ENCODE measurements at places on chromosomes 1 and 21.

DNA sequence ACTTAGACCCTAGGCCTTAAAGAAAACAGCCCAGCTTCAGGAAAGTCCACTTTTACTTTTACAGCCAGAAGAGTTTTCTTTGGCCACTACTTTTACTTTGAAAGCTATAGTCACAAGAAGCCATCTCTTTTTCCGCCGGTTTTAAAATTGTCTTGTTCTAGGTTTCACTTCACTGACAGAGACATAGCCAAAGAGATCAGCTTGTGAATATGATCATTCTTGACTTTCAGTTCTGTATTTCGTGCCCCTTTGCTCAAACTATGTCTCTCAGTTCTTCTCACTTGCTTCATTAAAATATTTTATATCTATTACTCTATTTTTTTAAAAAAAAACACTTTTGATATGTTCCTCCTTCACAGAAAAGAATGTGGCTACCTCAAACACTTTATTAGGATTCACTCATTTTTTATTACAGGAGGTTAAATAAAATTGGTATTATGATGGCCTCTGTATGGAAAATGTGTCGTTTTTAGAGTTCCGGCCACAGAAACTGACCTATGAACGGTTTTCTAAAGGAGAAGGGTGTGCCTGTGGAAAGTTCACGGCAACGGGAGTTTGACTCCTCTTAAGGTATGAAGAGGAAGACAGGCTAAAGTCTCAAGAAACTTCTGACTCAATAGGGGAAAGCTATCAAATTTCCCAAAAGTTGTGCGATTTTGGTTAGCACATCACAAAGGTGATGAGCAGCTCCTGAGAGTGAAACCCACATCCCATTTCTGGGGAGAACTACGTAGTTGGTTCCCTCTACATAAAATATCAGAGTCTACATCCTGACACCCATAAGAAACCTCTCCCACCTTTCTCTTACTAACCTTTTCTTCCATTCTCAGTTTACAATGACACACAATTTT lies 1.2 kb downstream of the MCOLN2 start:
- peak; percentile 72 for DNase-seq

DNA sequence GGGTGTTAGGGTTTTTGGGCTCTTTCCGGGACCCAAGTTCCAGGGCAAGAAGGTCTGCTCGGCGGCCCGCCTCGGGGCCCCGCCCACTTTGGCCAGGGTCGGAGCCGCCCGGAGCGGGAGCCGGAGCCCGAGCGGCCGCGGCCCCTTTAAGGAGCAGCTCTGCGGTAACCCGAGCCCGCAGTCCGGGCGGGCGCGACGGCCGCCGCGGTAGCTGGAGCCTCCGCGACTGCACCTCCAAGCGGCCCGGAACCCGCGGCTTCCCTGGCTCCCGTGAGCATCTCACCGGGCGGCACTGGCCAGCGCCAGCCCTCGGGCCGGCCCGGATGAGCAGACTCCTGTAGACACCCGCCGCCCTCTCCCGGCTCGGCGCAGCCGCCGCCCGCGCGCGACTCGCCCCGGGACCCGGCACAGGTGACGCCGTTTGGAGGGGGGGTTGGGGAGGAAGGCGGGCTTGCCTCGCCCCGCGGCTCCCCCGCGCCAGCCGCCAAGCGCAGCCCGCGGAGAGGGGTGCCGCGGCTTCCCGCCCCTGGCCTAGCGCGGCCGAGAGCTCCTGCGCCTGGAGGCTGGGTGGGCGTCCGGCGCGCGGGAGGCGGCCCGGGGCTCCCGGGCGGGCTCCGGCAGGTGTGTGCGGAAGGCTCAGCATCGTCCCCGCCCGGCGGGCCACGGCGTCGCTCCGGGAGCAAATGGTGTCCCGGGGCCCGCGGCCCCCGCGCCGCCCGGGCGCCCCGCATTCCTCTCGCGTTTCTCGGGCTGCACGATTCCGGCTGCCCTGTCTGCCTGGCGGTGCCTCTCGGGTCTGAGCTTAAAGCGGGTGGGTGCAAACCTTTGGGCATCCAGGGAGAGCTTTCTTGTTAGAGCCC lies at the start of gene TLCD4:
Gene TLCD4, plus strand, starts transcription at position 149 of the 860 bp plus-strand sequence. CDS start 26,547 bp downstream, outside the sequence.
- DNase-seq = peak; percentile 66

DNA sequence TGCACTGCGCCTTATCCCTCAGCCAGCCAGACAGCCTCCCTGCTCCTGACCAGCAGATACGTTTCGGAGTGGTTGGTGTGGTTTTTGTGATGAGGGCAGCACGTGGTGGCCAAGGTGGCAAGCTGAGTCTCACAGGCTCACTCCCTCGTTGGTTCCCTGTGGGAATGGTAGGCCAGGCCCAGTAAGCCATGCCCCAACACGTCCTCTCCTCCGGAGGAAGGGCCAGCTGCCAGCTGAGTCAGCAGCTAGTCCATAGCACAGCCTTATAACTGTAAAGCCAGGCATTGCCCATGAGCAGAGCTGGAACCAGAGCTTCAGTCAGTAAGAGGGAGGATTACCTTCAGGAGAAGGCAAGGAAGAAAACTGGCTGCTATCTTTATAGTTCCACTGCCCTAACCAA lies 29.5 kb downstream of the SZRD1 start:
- DNase-seq = no peak

DNA sequence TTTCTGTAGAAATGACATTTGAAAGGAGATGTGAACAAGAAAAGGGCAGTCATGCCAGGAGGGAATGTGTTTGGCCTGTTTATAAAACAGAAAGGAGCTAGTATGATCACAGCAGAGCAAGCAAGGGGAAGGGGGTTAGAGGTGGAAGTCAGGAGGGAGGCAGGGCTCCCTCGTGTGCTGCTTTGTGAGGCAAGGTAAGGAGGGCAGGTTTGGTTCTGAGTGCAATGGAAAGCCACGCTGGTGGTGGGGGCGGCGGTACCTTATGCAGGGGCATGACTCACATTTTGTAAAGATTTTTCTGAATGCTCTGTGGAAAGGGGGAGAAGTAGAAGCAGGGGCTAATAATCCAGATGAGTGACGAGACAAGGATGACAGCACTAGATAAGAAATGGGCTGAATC lies 197.5 kb upstream of the C8B start:
- no peak for DNase-seq

- DNase-seq = no peak
Observed at GRCh38 chr1:44146536-44147361, 5.3 kb upstream of the KLF18 start.

DNA sequence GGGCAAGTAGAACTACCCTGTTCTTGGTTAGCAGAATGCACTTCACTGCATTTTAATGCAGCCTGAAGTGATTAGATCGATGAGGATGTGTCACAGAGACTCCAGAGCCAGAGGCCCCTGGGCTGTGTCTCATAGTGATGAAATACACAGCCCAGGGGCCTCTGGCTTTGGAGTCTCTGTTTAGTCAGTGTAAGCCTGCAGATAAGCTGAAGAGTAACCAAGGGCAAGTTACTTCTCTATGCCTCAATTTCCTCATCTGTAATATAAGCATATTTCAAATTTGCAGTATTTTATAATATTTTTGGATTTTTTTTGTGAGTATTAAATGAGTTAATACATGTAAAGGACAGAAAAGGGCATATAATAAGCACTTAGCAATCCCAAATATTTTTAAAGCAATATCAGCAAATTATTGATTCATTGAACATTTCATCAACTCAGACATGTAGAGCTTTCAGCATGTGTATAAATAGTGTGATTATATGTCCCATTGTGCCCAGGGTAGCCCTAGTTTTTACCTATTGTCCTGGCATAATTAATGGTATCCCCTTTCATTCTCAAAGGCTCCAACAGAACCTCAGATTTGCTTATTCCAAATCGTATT lies 23.6 kb upstream of the APOBEC4 start:
- no peak for DNase-seq

- no peak for DNase-seq
Observed at GRCh38 chr1:147613506-147613905, 56.8 kb downstream of the ACP6 start.

DNA sequence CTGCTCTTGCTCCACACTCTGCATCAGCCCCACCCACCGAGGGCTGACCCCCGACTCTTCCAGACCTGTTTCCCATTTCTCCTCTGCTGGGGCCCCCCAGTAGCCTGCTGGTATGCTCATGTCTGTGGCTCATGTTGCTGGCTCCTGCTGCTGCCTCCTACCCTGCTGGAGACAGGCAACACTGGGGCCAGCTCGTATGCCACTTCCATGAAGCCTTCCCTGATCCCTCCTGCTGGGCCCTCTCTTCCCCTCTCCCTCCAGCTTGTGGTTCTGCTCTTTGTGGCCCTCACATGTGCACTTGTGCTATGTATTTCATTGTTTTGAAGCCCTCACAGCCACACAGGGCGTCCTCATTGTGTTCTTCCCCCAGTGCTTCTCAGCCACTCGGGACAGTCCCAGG lies 40.5 kb downstream of the CNN3 start:
- no peak for DNase-seq

GRCh38 chr1:143698016-143698415 lies 273.8 kb downstream of the FAM72C start:
- peak; percentile 69 for DNase-seq

- no peak for DNase-seq
Observed at GRCh38 chr1:187931776-187932175, 1103.0 kb downstream of the PLA2G4A start.

- no peak for DNase-seq
Observed at GRCh38 chr1:231757759-231758158, 131.2 kb downstream of the DISC1 start.

DNA sequence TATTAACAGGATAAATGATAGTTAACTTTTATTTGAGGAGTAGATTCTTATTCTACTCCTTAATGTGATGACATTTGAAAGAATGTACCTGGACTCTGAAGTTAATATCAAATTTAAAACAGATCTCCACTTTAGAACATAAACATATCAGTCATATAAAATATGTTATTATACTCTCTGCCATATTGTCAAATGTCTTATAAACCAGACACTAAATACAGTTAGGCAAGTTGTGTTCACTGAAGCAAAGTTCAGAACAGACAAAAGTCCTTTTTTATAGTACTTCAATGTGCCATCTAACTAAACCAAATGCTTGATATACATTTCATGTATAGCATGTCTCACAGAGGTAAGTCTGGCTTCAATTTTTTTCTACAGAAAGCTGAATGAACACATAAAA lies 285.2 kb downstream of the AKT3 start:
- no peak for DNase-seq

GRCh38 chr1:35931446-35932157 lies 697 bp downstream of the AGO3 start:
- DNase-seq = no peak

DNA sequence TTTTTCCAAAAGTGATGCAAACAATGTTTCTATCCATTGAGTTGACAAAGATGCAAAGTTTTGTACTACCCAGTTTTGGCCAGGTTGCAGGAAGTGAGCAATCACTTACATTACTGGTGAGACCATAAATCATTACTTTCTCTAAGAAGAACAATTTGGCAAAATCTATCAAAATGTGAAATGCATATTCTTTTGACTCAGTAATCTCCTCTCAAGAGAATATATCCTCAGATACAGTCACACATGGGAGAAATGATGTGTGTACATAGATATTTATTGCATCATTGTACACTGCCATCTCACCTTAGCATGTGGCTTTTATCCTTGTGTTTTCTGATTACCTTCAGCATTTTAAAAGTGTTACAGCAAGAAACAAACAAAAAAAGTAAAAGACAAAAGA lies 52.4 kb upstream of the FMO3 start:
- no peak for DNase-seq

- DNase-seq = no peak
Observed at GRCh38 chr1:187413405-187414169, 584.8 kb downstream of the PLA2G4A start.

GRCh38 chr1:242139442-242139841 lies 140.5 kb upstream of the MAP1LC3C start:
- DNase-seq = no peak

- no peak for DNase-seq
Observed at GRCh38 chr1:201377611-201378092, at the start of gene TNNT2. TNNT2 (minus strand) TSS chr1:201377680; CDS start chr1:201373254, 4,426 bp downstream.

DNA sequence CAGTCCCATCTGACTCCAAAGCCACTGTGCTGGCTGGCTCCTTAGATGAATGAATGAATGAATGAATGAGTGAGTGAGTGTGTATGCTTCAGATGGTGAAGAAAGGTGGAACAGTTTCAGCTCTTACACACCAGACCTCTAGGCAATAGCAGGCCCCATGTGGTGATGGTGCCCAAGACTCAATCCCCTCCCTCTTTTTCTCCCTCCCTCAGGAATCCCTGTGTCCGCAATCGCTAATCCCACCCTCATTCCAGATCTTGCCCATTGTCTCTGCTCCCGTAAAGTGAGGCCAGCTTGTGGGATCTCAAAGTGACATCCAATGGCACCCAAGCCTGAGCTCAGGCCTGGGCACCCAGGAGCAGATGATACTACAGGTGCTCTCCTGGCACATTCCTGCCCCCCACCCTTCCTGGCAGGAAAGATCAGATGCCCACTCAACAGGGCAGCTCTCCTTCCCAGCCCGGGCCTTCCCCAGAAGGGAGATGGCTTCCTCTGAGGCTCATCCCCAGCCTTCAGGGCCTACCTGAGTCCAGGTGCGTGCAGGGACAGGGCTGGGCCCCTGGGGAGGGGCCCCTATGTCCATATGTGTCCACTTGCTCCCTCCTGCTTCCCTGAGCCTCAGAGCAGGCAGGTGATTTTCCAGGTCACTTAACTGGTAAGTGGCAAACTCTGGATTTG lies 106.4 kb downstream of the HMGB4 start:
- no peak for DNase-seq

DNA sequence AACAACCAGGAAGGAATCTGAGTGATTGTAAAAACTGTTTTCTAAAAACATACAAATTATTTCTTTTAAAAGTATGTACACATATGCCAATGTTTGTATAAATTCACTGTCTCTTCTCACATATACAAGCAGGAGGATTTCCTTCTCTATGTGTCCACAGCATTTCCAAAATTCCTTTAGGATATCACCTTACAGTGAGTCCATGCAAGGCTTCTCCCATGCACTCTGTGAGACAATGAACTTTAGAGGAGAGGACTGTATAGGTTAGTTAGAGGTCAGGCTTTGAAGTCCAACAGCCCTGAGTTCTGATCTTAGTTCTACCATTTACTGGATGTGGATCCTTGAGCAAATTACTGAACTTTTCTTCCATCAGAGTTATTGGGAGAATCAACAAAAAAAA lies 34.1 kb upstream of the USH2A start:
- no peak for DNase-seq

DNA sequence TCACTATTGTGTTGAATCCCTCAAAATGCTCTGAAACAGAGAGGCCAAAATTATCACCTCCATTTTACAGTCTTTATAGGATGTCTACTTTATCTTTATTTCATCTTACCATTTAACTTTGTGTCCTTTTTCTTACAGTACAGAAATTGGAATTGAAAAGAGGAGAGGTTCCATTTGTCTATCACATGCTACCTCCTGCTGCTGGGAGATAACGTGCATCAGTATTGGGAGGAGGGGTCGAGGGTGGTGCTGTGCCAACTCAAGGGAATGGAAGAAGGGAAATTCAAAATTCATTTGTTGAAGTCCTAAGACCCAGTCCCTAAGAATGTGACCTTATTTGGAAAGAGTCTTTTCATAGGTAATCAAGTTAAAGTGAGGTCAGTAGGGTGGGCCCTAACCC lies 85.3 kb downstream of the HHIPL2 start:
- DNase-seq = no peak

GRCh38 chr1:30880678-30881318 lies 27.8 kb downstream of the SDC3 start:
- DNase-seq = no peak

All from activated CD4-positive, alpha-beta T cell treated with anti-CD3 and anti-CD28 coated beads, Interleukin-2, amount 10 ng/mL, durations not matched to agents 24 days and 14 days (primary cell).